ENCODE measurements at places on chromosomes 2 and 18.
A peak's percentile ranks its signal among the peaks of the same experiment; 100 is the strongest.

- DNase-seq = no peak
Observed at GRCh38 chr2:240178564-240178963, 38.1 kb upstream of the OTOS start.

GRCh38 chr2:205022841-205023240 is 477.6 kb downstream of the PARD3B start:
- no peak for DNase-seq

DNA sequence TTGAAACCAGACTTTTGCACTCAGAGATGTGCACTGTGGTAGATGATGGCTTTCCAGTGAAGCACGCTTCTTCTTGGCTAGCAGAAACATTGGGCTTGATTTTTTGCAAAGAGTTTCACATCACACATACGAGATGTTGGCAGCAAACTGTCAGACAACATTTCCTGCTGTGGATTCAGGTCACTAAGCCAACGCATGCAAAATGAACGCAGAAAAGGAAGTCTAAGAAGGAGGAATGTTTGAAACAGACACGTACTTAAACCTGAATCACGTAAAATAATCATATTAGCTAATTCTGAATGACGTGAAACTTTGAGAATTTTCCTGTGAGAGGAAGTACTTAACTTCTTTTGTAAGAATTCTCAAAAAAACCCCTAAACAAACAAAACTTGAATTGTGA is 88.1 kb downstream of the EPB41L3 start:
- DNase-seq = no peak

GRCh38 chr2:160955578-160955977 is 204.7 kb upstream of the TANK start:
- no peak for DNase-seq

DNA sequence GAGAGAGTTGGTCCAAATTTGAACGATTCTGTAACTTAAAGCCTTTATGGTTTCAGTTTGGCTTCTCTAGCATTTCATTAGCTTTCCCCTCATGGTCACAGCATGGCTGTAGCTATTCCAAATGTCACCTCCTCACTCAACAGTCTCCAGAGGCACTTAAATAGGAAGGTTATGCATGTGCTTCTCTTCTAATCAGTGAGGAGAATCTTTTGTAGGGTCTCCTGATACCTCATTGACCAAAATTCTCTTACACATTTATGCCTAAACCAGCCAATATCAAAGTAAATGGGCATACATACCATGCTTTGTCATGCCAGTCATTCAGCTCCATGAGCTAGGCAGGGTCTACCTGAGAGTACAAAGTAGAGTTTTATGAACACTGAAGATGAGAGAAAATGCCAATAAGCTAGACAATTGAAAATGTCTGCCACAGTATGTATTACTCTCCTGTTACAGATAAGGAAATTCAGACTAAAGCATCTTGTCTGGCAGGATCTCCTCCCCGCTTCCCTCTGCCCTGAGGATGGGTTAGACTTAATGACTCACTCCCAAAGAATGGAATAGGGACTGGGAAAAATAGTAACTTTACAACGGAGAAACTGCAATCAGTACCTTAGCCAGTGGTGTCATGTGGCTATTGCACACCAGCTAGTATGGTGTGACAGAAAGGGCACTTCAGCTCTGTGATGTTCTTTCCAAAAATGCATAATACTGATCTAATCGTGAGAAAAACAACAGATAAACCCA is 15.4 kb downstream of the DSG2 start:
- no peak for DNase-seq

DNA sequence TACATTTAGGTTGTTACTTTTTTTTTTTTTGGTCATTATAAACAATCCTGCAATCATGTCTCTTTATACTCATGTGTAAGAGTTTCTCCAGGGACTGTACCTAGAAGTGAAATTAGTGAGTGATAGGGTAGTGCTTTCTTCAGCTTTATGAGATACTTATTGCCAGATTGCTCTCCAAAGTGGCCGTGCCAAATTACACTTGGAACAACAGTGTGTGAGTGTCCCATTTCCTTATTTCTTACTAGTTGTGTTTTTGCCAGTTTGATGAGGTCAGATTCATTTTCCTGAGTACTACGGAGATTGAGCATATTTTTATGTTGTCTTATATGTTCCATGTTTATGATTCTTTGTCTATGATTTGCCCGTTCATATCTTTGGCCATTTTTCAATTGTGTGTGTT is 39.2 kb downstream of the GALNT1 start:
- no peak for DNase-seq

DNA sequence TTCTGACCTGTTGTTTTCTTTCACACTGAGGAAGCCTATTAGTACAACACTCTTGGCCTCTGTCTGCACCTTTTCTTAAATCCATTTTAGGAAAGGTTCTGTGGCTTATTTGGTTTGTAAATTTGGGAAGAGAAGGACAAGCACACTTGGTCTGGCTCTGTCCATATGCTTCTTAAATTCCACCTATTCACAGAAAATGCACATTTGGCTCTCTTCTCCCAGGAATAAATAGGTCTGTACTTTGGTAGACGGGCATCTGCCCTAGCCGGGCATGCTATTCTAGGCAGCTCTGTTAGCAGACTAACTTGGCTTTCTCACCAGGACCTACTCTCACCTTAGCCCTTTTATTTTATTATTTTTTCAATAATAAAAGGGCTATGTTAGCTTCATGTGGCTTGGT is 1211.8 kb upstream of the SLC39A10 start:
- no peak for DNase-seq

DNA sequence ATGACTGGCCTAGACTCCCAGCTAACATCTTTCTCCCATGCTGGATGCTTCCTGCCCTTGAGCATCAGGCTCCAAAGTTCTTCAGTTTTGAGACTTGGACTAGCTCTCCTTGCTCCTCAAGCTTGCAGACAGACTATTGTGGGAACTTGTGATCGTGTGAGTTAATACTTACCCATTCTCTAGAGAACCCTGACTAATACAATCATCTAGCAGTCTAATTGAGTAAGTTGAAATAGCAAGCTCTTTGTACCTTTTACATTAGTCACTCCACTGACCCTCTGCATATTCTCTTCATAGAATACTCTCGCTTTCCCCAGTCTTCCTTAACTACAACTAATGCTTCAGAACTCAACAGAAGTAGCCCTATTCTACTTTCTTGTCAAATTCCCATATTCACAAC is 434.6 kb upstream of the NXPH2 start:
- no peak for DNase-seq

GRCh38 chr2:120064664-120065063 is 51.8 kb downstream of the EPB41L5 start:
- no peak for DNase-seq

GRCh38 chr2:10864251-10864650 is 47.5 kb upstream of the KCNF1 start:
- no peak for DNase-seq

DNA sequence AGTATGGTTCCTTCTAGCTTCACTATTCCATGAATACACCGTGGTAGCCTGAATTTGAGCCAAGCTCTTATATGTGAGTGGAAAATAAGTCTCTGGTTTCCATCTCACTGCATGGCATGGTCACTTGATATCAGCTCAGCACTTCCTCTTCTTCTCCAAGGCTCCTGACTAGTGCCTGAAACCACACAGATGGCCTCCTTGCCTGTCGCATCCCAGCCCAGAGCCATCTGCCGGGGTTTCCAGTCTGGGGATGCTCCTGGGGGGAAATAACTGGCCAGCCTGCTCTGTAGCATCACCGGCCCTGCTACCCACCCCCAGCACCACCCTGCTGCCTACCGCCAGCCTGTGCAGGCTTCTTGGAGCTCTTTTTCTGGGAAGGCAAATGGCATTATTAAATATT is 7.7 kb upstream of the MARCHF4 start:
- no peak for DNase-seq

- DNase-seq = no peak
Observed at GRCh38 chr18:63003899-63004298, 288.6 kb downstream of the PHLPP1 start.

DNA sequence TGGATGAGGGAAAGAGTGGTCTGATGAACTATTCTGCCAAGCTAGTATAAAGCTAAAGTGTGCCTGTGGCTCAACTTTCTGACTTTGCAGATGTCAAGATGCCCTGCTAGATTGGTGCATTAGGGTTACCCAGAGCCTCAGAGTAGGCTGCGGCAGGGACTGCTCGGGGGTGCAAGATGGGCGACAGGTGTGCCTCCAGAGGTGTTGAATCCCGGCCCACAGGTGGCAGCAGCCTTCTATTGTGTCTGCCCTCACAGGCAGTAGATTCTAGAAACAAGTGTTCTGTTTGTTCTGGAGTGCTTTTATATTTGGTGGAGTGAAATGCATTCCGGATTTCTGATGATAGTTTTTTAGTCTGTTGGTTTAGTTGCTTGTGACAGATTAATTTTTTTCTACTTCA is 131.6 kb upstream of the IL1R2 start:
- DNase-seq = no peak

DNA sequence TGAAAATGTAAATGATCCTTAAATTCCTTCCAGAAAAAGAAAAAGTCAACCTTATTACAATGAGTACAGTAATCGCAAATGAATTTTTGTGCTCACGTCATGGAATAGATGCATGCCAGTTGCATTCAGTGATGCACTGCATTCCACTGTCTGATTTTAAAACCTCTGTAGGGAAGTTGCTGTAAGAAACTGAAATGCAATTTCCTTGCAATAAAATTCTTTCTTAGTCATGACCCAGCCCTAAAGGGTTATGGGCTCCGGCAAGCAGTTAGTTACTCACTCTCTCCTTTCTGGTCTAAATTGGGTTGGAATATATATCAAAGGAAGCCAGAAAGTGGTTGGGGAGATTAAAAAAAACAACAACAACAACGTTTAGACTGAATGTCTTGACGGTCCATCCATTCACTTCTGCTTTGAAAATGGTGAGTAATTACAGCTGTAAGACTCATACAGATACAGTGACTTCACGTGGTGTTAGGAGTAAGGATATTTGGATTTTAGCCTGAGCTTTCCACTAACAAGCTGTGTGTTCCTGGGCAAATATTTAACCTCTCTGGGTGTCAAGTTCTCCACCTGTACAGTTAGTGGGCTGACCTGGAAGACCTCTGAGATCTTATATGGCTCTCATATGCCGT is 8.6 kb upstream of the RND3 start:
- no peak for DNase-seq

DNA sequence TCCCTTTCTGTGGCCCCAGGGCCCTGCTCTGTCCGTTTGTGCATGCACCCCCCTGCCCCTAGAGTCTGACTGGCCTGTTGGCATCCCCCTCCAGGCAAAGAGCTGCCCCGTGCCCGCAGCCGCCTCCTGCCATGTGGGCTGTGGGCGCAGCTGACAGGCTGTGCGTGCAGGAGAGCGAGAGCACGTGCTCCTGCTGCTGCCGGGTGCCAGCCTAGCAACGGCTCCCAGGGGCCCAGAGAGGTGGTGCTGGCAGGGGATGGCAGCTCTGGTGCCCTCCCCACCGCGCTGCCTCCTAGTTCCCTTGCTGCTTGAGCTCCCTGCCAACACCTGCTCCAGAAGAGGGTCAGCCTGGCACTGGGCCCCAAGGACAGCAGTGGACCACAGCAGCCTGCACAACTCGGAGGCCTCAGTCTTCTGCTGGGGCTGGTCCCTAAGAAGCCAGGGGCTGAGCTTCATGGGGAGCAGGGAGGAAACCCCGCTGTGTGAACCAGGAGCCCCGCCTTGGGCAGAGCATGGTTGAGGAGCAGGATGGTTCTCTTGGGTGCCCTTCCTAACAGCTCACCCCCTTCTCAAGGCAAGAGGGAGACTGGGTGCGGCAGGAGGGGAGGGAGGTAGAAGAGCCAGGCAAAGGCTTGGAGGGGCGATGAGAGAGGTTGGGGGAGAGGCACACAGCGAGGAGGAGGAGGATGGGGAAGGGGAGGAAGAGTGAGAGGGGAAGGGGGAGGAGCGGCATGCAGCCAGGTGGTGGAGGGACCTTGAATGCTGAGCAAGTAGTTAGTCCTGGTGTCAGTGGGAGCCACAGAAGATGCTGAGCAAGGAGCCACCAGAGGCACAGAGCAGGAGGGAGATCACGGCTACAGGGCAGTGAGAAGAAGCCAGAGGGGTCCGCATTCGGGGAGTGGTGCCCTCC is 23.8 kb upstream of the PTMA start:
- DNase-seq = no peak

GRCh38 chr2:147773479-147773878 is 71.3 kb upstream of the ACVR2A start:
- DNase-seq = no peak

DNA sequence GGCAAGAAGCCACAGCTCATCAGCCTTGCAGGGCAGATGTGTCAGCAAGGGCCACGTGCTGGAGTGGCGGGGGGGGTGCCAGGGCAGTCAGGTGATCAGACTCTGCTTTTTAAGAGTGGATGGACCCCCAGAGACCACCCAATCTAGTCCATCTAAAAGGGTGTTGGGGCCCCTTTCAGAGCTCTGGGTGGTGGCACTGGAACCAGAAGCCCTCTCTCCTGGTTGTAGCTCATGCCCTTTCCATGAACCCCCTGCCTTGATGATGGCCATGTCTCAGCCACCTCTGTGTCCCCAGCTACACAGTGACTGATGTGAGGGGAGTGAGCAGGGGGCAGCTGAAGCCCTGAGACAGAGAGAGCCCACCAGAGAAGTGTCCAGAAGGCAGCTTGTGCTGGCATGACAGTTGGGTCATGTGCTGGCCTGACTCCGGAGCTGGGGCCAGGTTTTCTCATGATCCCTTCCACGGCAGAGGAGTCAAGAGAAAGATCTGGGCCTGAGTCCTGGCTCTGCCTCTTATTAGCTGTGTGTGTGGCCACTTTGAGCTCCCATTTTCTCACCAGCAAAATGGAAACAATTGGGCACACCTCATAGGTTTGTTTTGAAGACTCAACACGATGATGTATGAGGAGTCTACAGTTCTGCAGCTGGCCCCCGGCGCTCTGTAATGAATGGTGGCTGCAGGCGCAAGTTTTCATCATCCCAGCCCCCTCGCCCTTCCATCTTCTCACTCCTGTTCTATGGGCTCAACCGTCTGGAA is 195.7 kb downstream of the ZFP36L2 start:
- no peak for DNase-seq

DNA sequence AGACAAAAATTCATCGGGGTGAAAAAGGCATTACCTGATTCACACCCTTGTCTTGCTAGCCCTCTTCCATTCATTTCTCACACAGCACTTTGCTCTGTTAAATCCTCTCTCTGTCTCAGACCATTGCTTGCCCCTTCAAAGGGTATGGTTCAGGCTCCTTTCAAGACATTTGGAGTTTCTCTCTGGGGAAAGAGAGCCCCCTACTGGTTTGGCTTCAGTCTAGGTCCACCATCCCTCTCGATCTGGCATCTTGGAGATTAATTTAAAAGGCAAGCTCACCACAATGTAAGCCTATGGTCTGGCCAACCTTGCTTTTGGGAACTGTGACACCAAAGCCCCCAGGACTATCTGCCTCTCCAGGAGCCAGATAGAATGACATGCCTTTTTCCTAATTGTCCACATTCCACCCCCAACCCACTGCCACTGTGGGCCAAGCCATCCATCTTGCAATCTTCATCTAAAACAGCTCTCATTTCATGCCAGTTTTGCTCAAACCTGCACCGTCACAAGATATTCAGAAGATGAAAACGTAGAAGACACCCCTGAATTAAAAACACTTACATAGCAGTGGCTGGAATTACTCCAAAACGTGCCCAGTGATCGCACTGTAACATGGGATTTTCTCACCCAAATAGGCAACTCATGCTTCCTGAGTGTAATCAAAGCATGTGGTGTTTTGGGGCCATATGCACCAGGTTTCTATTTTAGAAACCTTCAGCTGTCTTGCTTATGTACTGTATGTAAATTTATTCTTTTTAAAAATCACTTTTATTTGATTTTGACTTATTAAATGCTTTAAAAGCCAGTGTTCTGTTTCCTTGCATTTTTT is 93.9 kb downstream of the FARSB start:
- peak; percentile 25 for DNase-seq

All from effector memory CD8-positive, alpha-beta T cell (primary cell).